ENCODE measurements at places on chromosomes 6 and 20.

- no peak for DNase-seq
These were observed 14.9 kb upstream of the UBE2V1 start for GRCh38 chr20:50127587-50128519.

DNA sequence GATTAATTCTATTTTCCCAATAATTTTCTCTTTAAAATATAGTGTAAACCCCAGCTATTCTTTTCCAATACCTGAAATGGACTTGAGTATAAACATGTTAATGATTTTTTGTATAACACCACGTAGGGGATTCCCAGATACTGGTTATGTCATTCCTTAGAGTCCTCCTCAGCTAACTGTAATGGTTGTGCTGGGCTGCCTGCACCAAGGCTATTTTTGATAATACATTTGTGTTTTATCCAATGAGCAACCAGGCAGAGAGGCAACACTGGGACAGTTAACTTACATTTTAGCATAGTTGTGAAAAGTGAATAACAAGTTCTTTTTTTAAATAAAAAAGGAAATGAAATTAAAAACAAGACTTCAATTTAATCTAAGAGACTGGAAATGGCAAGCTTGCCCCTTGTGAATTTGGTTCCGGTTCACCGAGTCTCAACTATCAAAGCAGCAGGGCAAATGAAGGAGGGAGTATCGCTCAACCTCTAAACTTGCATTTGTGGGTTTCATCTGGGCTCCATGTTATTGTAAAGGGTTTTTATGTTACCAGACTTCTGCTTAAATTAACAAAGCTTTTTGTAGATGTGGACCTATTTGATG, 18.8 kb upstream of the BACH2 start:
- DNase-seq, result no peak

- no peak for DNase-seq
These were observed 8.5 kb downstream of the LRRC1 start for GRCh38 chr6:53803081-53803860.

GRCh38 chr6:122405417-122405816, 6.0 kb downstream of the HSF2 start:
- DNase-seq, result no peak
